ENCODE measurements at places on chromosomes 3 and 15.

DNA sequence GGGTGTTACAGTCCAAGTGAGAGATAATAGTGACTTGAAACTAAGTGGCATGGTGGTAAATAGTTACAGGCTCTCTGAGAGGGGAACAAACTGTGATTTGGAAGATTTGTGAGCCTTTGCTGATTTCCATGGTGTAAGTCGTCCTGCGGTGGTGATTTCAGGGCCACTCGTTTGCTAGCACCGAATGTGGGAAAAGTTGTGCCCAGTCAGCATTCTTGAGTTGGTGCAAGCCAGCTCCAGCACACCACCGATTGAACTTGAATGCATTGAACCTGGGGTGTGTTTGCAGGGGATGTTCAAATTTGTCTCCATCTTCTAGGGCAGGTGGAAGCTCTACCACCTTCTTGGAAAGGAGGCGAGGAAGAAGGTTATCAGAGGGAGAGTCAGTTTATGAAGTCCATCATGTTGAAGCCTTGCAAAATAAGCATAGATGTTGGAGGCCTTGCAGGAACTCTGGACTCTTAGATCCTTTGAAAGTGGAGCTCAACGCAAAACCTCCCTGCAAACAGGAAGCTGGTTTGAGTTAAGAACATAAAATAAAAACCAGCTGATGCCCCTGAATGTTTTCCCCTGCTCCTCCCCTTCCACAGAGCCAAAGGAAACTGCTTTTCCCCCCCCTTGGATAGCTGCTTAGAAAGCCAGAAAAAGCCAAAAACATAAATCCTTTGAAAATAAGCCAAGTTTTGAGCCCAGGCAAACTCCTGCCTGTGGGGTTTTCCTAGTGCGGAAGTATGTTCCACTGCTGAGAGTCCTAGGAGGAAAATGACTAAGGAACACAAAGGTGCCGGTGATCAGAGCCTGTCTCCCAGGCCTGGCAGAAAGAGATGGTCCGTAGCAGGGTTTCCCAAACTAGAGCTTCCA is 21.9 kb downstream of the MAPKBP1 start:
- no peak for DNase-seq

GRCh38 chr3:72254483-72254882 is 469.5 kb upstream of the PROK2 start:
- no peak for DNase-seq

- no peak for DNase-seq
Measured at GRCh38 chr15:99447497-99448371, 118.0 kb upstream of the MEF2A start.

GRCh38 chr15:77497110-77497737 is 76.5 kb downstream of the HMG20A start:
- DNase-seq: no peak

DNA sequence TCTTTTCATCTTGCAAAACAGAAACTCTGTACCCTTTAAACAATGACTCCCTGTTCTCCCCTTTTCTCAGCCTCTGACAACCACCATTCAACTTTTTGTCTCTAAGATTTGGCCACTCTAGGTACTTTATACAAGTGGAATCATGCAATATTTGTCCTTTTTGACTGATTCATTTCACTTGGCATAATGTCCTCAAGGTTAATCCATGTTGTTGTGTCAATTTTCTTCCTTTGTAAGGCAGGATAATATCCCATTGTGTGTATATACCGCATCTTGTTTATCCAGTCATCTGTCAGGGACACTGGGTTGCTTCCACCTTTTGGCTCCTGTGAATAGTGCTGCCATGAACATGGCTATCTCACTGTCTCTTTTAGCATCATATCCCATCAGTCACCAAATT is 10.3 kb downstream of the USP13 start:
- DNase-seq: no peak

DNA sequence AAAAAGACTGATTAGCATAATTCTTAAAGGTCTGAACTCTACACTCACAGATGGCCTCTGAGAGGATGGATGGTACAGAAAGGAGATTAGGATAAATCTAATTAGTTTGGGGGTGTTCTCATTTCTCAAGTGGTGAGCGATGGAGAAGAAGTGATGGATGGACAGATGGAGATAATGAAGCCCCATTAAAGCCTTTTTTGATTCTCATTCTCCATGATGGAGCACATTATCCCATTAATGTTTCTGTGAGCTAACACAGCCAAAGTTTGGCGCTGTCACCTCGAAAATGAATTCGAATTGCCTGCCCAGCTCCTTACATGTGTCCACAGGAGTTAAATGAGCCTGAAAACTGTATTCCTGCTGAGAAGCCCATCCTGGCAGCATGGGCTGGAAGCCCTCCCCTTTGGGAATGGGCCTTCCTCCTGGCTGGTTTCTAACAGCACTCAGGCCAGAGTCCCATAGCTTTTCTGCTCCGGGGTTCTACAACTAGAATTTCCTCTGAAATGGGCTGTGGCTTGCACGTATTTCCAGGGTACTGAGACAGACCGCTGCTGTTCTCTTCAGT is 726.0 kb upstream of the CFAP20DC start:
- no peak for DNase-seq

DNA sequence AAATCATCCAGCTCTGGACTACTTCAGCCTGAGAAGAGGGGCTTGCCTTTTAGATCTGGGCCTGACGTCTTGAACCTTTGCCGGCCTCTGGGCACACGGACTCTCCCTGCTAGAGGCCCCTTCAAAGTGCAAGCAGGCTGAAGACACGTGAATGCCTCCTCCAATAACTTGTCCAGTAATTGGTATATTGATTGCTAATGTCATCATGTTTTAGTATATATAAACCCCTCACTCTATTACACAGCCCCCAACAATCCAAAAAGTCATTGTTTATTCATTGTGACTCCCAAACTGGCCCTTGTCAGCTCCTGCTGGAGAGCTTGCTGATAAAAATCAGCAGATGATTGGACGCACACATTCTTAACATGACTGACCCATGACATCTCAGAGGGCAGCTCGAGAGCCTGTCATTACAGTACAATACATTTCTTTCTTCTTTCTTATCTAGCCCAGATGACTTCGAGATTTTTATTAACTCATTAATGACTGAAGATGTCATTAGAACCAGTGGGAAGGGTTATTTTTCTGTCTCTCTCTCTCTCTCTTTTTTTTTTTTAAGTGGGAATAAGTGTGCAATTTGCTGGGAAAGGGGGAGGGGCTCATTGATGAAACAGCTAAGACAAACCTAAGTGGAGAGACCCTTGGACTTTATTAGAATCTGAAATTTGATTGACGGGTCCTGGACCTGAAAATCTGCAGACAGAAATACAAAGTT is 65.5 kb upstream of the NR2F2 start:
- DNase-seq: no peak
